ENCODE measurements at places on chromosomes 3 and 15.

DNA sequence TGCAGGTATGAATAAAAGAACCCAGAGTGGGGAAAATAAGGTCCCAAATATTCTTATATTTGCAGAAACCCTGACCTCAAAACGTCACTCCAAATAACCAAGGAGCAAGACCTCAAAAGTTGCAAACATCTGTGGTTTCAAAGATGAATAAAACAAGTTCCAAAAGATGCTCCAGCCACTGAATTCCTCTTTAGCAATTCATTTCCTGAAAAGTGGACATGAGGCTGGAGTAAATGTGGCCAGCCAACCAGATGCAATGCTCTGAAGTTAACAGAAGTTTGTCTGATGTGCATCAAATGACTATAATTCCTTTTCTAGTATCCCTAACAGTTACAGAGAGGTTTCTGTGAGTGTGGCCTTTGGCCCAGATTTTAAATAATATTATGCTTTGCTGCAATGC is 71.2 kb upstream of the WNT5A start:
- no peaks in the 10 kb centered on the region for H3K36me3 ChIP-seq
- no peak for DNase-seq
- H3K27me3 ChIP-seq: no peaks in the 10 kb centered on the region

DNA sequence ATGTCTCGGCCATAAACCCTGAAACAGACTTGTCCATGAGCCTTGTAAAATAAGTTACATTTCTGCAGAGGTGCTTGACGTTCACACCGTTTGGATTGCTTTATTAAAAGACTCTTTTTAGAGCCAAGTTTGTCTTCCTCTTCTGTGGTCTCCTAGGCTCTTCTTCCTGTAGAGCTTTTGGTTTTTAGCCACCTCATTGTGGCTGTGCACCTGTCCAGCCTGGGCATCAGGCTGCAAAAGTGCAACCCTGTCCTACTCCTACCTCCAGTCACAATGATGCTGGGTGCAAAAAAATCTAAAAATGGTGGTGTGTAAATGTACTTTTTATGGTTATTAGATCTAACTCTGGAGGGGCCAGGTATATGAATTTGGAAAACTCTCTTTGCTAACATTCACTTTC is 2.8 kb upstream of the RIOX2 start:
- peaks cover 6% of the 10 kb centered on the region for H3K36me3 ChIP-seq
- peak overlapping the region; percentile 59 for H3K4me3 ChIP-seq

GRCh38 chr15:49906966-49907365 is 212.1 kb downstream of the ATP8B4 start:
- H3K27ac ChIP-seq: no peak overlapping the region
- H3K4me1 ChIP-seq: peaks cover 2% of the 10 kb centered on the region
- H3K27me3 ChIP-seq: no peaks in the 10 kb centered on the region
- no peak overlapping the region for H3K4me3 ChIP-seq
- H3K36me3 ChIP-seq: peaks cover 31% of the 10 kb centered on the region
- DNase-seq: no peak

GRCh38 chr3:83002869-83003445 is 1241.5 kb upstream of the GBE1 start:
- H3K27me3 ChIP-seq: no peaks in the 10 kb centered on the region
- H3K36me3 ChIP-seq: no peaks in the 10 kb centered on the region
- H3K27ac ChIP-seq: no peak overlapping the region
- H3K4me1 ChIP-seq: no peaks in the 10 kb centered on the region
- H3K4me3 ChIP-seq: no peak overlapping the region

GRCh38 chr15:57921371-57921770 is 144.1 kb downstream of the ALDH1A2 start:
- no peaks in the 10 kb centered on the region for H3K36me3 ChIP-seq
- no peak for DNase-seq
- H3K4me1 ChIP-seq: no peaks in the 10 kb centered on the region
- no peak overlapping the region for H3K27ac ChIP-seq
- peaks cover 10% of the 10 kb centered on the region for H3K27me3 ChIP-seq

Data from T-helper 2 cell treated with Interferon-gamma antibody and Interleukin-4, amounts not matched to agents 5 μg/mL and 100 μg/mL, for 36 hours (primary cell).